ENCODE measurements at places on chromosomes 11 and 22.

DNA sequence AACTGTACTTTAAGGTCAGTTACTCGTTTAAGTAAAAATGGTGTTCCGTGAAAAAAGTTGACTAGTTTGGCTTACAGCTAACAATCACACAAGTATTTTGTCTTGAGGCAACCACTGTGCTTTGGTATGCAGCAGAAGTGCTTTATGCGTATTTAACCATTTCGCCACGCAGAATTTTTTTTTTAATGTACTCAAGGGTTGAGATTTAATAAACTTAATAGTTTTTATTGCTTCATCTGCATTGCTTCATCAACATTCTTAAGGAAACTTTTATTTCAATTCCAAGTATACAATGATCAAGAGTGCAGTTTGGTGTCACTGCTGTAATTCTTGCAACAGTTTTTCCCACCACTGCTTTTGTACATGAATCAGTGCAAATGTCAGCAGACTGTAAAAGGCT, 66.4 kb downstream of the ZNRF3 start:
- DNase-seq: no peak

DNA sequence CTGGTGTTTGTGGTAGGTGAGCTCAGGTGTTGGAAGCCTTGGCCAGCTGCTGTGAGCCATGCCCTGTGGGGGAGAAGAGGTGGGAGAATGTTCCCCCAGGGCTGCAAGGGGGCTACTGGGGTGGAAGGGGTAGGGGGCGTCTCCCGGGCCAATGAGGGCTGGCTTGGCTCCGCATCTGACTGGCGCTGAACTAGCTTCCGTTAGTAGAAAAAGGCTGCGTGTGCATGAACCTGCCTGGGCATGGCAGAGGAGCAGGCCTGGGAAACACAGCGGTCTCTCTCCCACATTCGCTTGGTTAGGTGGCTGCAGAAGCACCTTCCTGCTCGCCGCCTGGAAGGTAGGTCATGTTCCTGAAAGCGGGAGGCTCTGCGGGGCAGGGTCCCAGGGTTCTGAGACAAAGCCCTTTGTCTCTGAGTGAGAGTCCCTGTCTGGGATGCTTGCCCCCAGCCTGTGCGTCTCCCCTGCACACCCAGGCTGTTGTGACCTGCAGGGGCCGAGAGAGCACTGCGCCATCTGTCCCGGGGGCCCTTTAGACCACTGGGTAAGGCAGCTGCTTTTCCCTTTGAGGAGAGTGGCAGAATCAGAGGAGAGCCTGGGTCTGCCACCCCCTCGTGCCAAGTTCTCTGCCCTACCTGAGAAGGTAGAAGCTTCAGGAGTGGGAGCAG, 178.8 kb downstream of the ST3GAL4 start:
- no peak for DNase-seq

DNA sequence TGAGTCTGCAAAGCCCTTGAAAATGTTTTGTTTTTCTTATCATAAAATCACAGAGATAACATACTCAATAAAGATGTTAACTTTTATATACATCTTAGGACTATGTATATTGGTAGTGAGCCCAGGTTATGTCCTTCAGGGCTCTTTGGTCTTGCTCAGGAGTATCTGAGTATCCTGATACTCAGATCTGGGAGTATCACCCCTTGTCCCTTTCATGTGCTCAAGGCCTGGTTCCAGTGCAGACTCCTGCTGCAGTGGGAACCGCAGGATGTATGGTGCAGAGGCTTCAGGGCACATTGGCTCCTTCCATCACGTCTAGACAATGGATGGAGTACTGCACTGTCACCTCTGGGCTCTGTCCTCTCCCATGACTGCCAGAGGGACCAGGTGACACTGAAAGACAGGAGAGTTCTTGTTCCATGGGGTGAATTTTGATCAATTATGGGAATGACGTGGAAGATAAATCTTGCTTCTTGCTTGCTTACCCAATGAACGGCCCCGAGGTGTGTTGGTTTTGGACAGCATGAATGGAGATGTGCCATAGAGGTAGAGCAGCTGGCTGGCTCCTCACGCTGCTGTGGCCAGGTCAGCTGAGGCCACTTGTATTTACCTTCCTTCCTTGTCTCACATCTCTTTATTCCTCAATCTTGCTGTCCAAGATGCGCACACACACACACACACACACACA, 215.5 kb downstream of the ARHGAP42 start:
- no peak for DNase-seq

GRCh38 chr22:40036591-40037225, 42.0 kb downstream of the FAM83F start:
- DNase-seq: peak; percentile 16

GRCh38 chr11:91773090-91773489, 451.5 kb upstream of the FAT3 start:
- DNase-seq: no peak

GRCh38 chr11:7918141-7918540, 12.9 kb downstream of the OR10A6 start:
- no peak for DNase-seq

DNA sequence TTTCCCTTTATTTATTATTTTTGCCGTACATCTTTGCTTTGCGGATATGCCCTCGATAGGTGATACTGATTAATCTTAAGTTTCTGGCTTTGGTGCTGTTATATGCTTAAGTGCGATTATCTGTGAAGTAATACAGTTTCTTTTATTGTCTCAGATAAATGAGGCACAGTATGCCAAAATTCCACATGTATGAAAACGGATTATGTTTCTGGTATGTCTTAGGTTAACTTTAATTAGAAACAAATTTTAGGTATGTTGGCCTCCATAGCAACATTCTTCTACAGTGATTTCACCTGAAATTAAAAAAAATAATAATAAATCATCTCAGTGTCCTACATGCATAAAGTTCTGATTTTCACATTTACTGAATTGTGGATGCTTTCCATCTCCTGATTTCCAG, 119.2 kb downstream of the ARHGAP42 start:
- DNase-seq: no peak

- DNase-seq: no peak
These were observed 53.8 kb downstream of the PKNOX2 start for GRCh38 chr11:125218336-125218735.

DNA sequence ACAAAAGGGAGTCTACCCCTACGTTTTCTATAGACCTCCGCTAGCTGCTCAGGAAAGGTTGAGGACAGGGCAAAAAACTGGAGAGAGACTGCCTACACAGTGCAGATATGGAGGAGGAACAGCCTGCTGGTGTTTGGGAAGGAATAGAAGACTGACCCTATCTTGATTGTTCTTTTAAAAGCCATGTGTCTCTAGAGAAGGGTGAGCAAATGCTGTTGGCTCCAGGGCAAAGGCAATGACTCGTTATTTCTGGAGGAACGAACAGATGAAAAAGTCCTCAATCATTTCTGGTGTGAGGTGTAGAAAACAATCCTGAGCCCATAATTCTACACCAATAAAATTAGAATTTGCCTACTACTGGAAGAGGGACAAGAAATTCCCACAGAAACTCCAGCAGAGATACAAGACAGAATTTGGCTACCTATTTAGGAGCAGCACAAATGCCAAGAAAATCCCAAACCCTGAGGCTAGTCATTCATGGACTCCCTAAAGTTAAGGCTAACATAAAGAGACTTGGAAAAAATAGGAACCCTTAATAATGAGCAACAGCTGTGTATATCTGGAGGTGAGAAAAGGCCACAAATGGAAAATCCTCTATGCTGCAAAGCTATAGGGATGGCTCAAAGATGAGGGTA, 1206.3 kb upstream of the CNTN5 start:
- DNase-seq: no peak

GRCh38 chr11:22461626-22462025, 123.4 kb downstream of the SLC17A6 start:
- no peak for DNase-seq

GRCh38 chr11:119389611-119390254, 8.2 kb upstream of the USP2 start:
- no peak for DNase-seq

GRCh38 chr11:73551677-73552076, 46.2 kb downstream of the FAM168A start:
- DNase-seq: no peak

- DNase-seq: no peak
These were observed 1065.3 kb downstream of the OPCML start for GRCh38 chr11:132466983-132467382.

DNA sequence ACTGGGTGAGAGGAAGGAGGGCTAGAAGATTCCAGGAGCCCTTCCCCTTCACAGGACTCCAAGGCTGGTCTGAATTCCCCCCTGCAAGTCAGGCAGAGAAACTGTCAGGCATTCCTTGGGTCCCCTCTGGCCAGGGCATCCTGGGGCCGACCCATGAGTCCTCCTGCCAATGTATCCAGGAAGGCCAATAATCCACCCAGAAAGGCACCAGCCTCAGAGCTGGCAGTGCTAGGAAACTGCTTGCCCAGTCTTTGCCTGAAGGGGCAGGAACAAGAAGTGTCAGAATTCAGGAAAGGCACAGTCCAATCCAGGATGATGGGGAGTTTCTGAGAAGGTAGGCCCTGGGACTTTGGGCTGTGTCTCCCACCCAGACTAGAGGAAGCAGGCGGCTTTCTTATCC, 41.0 kb downstream of the BUD13 start:
- no peak for DNase-seq

DNA sequence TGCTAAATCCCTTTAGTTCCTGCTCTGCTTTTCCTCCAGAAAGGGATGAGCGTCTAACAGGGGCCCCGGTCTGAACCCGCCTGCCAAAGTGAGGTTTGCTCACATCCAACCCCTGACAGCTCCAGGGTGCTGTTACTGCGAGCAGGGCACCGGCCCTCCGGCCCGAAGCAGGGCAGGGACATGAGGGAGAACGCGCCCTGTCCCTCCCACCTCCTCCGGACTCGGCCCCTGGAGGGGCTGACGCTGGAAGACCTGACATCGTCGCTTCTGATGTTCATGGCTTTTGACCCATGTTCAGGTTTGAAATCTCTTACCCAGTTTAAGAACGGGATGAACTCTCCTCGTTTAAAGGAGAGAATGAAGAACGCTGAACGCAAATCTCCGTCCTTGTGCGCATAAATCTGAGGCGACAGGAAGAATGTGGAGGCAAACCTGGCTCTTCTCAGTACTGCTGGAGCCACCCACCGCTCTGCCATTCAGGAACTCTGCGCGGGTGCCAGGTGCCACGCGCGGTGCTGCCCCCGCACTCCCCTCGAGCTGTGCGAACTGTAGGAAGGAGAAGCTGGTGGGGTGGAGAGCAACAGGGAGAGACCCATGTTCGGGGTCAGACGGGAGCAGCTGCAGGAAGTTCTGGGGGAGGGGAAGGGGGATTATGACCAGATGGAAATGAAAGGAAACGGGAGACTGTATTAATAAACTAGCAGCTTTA, 826 bp upstream of the EEF1G start:
- DNase-seq: no peak

- no peak for DNase-seq
These were observed 548 bp downstream of the PYGM start for GRCh38 chr11:64759131-64759721.

DNA sequence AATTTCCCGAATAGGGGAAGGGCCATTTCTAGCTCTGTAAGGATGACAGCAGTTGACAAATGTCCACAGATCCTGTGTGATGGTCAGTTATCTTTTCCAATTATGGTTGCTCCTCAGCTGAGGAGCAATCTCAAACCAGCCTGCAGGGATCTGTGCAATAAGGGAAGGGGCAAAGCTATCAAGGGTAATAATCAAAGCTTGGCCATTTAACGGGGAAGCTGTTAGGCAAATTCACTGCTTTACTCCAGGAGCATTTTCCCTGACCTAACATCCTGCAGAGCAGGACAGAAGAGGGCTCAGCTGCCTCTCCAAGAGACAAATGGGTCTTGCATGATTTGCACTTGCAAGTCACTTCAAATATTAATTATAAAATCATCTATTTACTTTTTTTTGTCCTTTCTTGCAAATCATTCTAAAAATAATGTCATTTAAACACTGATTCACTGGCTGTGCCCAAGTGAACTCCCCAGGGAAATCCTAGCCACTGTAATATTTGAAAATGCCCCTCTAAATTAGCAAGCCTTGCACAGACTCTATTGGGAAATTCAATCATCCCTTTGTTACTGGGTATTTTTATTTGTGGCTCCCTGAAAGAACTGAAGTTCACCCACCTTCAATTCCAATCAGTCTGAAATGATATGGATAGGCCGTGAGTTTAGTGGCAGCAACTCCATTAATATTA, 1256.7 kb downstream of the LRRC4C start:
- no peak for DNase-seq

GRCh38 chr11:84261707-84262106, 975.5 kb upstream of the CCDC90B start:
- DNase-seq: no peak

GRCh38 chr11:134752526-134752925, 340.5 kb upstream of the B3GAT1 start:
- no peak for DNase-seq

- no peak for DNase-seq
These were observed 79.9 kb upstream of the VPREB1 start for GRCh38 chr22:22164541-22165272.

GRCh38 chr11:14934641-14935351, 37.4 kb downstream of the CALCA start:
- DNase-seq: no peak

DNA sequence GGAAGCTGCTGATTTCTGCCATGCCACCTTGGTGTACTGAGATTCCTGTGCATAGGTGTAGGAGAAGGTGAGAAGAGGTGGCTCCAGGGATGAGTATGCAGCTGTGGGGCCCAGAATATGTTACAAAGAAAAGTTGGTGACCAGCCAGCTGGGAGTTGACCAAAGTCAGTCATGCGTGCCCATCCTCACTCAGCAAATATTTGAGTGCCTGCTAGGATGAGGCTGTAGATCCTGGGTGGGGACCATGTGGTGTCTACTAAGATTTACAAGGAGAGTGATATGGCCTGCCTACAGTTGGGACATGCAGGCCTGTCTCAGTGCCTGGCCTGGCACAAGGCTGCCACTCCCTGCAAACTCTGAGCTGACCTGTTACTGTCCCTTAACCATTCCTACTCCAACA, 19.4 kb downstream of the RNF185 start:
- DNase-seq: no peak

DNA sequence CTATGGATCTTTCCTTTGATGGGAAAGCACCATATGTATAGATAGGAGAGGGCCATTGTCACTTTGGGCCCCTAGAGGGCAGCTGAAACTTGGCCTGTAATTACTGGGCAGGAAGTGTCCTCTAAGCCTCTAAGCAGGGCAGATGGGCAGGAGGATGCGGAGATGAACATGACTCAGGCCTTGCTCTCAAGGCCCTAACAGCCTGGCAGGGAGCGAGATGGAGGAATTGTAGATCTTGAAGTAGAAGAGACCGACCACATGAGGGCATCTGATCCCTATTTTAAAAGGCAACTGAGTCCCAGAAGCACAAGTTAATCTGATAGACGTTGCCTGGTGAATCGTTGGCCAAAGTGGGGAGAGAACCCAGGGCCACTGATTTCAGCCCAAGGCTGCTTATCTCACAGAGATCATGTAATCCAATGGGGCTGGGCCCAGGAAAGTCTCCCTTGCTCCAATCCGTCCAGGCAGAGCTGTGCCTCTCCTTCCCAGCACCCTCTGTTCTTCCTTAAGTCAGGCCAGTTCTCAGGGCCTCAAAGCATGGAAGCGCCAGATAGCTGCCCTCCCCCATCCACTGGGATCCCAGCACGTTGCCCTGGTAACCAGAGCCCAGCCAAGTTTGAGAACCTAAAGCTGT, 2.5 kb upstream of the SEPTIN3 start:
- no peak for DNase-seq
